ENCODE measurements at places on chromosomes 7 and 10.

- DNase-seq = no peak
Observed at GRCh38 chr7:27616186-27616491, 46.5 kb downstream of the HIBADH start.

DNA sequence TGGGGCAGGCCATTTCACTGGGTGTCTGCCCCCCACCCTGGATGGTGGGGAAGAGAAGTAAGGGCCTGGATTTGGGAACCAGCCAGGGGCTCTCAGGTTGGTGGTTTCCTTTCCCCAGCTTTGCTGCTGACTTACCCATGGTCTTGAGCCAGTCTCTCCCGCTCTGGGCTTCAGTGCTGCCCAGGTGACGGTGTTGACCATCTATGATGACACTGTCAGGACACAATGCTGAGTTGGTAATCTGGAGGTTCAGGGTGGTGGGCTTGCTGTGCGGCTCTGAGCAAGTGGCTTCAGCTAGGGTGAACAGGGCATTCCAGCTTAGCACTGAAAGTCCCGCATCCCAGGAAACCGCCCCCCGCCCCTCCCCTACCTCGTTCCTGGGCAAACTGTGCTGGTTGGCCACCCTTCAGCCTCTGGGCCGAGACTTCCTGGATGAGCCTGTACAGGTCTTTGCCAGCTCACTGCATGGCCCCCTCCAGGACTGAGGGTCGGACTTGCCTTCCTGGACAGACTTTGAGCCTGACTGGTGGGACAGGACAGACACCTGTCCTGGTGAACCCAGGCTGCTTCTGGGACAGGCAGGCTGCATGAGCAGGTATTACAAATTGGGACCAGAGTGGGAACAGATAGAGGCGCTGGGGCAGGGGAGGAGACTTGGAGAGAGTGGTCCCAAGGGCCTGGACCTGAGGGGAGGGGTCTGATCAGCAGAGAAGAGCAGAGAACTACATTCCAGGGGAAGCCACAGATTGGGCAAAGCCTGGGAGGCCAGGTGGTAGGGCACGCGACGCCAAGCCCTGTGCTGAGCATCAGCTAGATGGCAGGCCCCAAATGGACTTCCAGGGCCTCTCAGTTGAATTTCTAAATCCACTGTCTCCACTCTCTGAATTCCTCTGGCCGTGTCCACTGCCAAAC lies 19.9 kb upstream of the ZMIZ1 start:
- DNase-seq = no peak

DNA sequence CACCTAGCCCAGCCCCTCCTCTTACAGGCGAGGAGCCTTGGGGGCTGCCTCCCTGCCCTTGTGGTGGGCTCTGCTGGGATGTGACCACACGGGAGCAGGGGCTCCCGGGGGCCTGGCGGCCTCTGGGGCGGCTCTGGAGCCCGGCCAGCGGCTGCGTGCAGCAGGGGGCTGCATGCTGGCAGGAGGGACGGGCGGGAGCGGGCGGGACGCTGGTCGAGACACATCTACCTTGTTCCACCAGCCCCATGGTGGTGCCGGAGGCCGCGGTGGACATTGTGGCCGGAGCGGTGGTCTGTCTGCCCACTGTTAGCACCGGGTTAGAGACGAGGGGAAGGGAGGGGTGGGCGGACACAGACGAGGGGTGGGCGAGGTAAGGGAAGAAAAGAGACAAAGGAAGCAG lies 38.6 kb downstream of the YKT6 start:
- no peak for DNase-seq

DNA sequence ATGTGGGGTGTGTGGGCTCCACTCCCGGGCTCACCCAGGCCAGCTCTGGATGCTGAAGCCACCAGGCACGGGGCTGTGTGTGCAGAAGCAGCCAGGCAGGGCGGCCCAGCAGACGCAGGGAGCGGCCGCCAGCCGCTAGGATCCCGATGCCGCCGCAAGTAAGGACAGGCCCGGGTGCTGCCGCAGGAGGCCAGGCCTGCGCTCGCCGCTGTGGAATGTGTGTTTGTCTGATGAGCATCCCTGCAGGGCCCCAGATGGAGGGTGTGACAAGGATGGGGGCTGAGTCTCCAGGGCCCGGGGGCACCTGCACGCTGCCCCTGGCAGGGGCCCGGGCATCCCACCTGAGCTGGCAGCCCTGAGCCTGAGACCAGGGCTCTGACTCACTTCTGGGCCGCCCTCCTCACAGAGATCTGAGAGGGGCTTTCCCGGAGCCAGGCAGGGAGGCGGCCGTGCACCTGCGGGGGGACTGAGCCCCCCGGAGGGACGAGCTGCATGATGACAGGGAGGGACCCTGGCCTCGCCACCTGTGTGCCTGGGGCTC lies 101.5 kb downstream of the FOXL3 start:
- DNase-seq = no peak

GRCh38 chr7:99190359-99191009 lies 17.4 kb downstream of the KPNA7 start:
- DNase-seq = no peak
